Kidney (tissue), 22 donors: ENCODE measurements at places on chromosomes 1 and 21. TPM values are rescaled to one million over a fixed set of nuclear protein-coding genes. Genes with fewer than 3 reads are reported as not detected.
A peak's percentile ranks its signal among the peaks of the same experiment; 100 is the strongest.

UBXN10 gene
- total RNA-seq: 12.6 TPM

DUSP23 gene
- 128 TPM for total RNA-seq

PDZK1IP1 gene
- total RNA-seq: 245 TPM

NUDT4B gene
- not detected for total RNA-seq

PHACTR4 gene
- total RNA-seq: 51.5 TPM

CAPZA1 gene
- total RNA-seq: 98.7 TPM

- H3K36me3 ChIP-seq: peaks cover 12% of the 10 kb centered on the region
- no peaks in the 10 kb centered on the region for H3K4me1 ChIP-seq
- no peaks in the 10 kb centered on the region for H3K27me3 ChIP-seq
- no peak overlapping the region for H3K4me3 ChIP-seq
- DNase-seq: no peak
These were observed 15.5 kb downstream of the LRIF1 start for GRCh38 chr1:110948038-110948810.

DNA sequence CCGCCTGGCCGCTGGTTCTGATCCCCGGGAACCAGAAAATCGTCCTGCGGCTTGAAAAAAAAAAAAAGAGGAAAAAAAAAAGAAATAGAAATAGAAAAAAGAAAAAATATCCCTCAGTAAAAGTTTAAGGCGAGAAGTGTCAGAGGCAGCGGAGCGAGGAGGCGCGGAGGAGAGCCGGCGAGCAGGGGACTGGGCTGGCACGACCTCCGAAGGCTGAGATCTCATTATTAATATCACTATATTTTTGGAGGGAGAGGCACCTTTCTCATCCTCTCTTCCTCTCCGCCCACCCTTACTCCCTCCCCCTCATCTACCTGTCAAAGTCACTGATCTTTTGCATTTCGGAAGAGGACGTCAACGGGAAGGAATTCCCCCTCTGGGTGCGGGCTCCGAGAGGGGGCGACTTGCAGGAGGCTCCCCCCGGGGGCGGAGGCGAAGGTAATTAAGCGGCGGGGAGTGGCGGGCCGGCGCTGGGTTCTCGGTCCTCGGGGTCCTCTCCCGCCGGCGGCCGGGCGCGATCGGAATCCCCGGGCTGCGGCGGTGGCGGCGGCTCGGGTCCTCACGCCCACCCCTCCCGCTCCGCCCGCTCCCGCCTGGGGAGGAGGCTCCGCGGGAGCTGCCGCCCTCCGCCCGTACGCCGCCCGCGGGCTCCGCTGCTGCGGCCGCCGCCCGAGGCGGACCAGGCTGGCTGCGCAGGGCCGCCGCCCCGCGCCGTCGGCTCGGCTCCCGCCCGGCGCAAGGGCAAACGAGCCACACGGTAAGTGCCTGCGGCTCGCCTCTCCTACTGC is at the start of gene NTNG1:
NTNG1 (plus strand) TSS at position 337 of the 788 bp plus-strand sequence.
- no peaks in the 10 kb centered on the region for H3K4me1 ChIP-seq
- peak; percentile 26 for DNase-seq
- no peak within 1 kb of the TSS for H3K27ac ChIP-seq
- no peaks in the 10 kb centered on the region for H3K27me3 ChIP-seq
- H3K36me3 ChIP-seq: no peaks in the 10 kb centered on the region

DNA sequence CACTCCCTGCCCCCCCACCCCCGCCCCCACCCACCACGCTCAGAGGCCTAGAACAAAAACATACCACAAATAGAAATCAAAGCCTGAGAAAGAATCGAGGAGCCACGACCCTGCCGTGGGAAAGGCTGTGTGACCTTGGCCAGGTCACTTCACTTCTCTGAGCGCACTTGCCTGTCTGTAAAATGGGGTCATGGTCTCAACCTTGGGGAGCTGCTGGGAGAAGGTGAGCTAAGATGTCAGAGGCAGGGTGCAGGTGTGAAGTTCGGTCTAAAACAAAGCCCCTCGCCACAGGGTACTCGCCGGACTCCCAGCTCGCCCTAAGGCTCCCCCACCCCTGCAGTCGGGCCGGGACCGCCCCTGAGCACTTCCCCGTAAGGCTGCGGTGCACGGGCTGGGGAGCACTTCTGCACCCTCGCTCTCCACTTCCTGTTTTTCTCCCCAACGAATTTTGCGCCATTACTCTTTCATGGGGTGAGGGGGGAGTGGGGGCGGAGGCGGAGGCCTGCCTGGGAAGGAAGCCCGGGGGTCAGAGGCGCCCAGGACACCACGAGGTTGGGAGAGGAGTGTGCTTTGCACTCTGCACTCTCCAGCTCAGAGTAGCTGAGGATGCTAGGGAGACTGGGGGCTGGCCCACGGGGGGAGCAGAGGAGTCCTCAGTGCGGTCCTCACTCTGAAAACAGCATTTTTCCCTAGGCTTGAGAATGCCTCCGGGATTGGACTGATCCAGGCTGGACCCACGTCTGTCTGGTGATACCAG is 21.9 kb upstream of the PIK3CD start:
- peaks cover 3% of the 10 kb centered on the region for H3K4me1 ChIP-seq
- no peak for DNase-seq
- no peaks in the 10 kb centered on the region for H3K36me3 ChIP-seq

DNA sequence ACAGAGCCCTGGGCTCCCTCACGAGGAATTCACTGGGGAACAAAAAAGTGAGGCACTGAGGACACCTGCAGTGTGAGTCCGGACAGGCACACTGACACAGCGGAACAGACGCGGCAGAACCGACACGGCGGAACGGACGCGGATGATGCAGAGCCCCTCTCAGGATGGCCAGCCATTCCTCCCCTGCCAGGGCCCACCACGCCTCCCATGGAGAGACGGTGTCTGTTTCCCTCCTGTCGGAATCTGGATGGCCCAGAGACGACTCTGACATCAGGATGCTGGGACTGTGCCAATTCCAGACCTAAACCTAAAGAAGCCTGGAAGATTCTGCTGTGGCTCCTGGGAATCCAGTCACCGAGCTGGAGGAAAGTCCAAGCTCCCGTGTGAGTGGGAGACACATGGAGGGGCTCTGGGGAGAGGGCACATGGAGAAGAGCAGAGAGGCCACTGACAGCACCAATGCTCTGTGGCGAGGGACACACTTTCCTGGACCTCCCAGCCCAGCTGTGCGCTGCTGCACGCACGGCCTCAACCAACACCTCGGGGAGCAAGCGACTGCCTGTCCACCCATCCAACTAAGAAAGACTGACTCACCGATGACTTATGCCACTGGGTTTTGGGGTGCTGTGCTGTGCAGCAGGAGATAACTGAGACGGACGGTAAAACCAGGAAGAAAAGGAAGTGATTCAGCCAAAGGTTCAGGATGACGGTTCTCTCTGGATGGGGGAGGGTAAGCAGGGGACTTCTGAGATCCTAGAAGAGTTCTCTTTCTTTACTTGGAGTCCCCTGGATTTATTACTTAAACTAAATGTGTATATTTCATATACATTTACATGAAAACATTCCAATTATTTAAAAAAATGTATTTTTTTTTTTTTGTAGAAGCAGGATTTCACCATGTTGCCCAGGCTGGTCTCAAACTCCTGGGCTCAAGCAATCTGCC is 23.3 kb downstream of the ZBTB17 start:
- H3K4me1 ChIP-seq: peaks cover 46% of the 10 kb centered on the region
- H3K27me3 ChIP-seq: no peaks in the 10 kb centered on the region
- no peak overlapping the region for H3K4me3 ChIP-seq

DNA sequence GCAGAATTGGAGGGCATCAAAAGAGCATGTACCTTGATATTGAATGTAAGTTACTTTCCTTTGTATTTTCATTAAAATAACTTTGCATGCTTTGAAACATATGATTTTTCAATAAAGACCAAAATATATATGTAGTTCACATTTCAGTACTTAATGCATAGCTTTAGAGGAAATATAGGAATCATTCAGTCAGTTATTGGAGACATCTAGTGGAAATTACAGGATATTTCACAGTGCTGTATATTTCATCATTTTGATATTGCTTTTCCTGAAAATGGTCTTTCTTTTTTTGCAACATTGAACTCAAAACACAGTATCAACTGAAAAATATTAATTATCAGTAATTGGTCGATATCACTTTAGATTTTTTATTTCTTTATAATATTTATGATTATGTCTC is 375.8 kb downstream of the NCAM2 start:
- H3K27ac ChIP-seq: no peak overlapping the region
- peak; percentile 2 for DNase-seq
- no peaks in the 10 kb centered on the region for H3K27me3 ChIP-seq
- no peaks in the 10 kb centered on the region for H3K4me1 ChIP-seq

DNA sequence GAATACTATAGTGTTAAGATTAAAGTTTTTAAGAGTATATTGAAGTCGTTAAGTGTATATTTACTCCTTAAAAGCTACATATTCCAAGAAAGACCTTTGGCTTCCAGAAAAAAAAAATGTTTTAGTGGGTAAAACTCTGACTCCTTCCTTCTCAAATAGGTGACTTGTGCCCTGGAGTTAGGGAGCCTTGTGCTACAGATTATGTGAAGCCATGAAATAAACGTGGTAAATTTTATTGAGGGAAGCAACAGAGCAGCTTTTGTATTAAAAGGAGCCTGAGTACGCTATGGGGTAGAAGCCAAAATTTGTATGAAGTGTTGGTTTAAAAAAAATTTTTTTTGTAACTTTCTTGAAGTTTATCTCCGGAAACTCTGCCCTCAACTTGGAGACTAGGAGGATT is 994 bp downstream of the RO60 start:
- H3K27me3 ChIP-seq: no peaks in the 10 kb centered on the region
- peaks cover 11% of the 10 kb centered on the region for H3K4me1 ChIP-seq
- no peaks in the 10 kb centered on the region for H3K36me3 ChIP-seq
- H3K27ac ChIP-seq: peak overlapping the region; percentile 12
- DNase-seq: no peak

- peak; percentile 89 for DNase-seq
- H3K4me3 ChIP-seq: no peak overlapping the region
- no peaks in the 10 kb centered on the region for H3K4me1 ChIP-seq
- H3K27me3 ChIP-seq: no peaks in the 10 kb centered on the region
- no peaks in the 10 kb centered on the region for H3K36me3 ChIP-seq
These were observed 17.7 kb downstream of the TNR start for GRCh38 chr1:175725684-175726083.

- no peak for DNase-seq
- no peak overlapping the region for H3K4me3 ChIP-seq
- no peaks in the 10 kb centered on the region for H3K27me3 ChIP-seq
- no peaks in the 10 kb centered on the region for H3K36me3 ChIP-seq
These were observed 46.6 kb upstream of the RAB4A start for GRCh38 chr1:229224308-229224707.

DNA sequence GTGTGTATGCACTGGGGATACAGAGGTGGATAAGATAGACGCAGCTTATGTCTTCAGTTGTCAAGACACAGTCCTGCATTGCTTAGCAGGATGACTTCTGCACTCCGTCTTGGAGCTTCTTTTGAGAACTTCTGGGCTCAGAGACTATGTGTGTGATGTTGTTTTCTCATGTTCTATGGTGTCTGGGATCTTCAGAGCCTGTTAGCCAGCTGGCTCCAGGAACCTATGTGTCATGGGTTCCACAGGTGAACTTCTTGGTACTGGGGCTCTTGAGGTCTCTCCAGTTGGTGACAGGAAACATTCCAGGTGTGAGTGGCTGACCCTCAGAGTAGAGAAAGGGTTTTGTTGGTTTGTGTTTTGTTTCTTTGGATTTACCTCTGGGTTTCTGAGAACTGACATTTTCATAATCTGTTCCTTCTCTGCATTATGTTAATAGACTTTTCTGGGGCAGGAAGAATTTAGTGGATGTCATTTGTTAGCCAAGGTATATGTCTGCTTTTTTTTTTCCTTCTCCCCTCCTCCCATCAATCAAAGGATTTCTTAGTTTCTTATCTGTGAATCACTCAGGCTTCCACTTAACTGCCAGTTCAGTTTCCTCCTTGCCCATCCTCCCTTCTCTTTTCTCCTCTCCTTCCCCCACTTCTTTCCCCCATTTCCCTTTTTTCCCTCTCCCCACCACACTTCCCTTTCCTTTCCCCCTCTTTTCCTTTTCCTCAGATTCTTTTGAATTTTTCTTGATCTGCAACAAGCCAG is 18.1 kb downstream of the FGGY start:
- H3K27me3 ChIP-seq: no peaks in the 10 kb centered on the region
- no peaks in the 10 kb centered on the region for H3K36me3 ChIP-seq
- peaks cover 4% of the 10 kb centered on the region for H3K4me1 ChIP-seq
- peak overlapping the region; percentile 4 for H3K4me3 ChIP-seq

- DNase-seq: peak; percentile 44
- no peak overlapping the region for H3K4me3 ChIP-seq
- no peaks in the 10 kb centered on the region for H3K27me3 ChIP-seq
- no peaks in the 10 kb centered on the region for H3K4me1 ChIP-seq
- peak overlapping the region; percentile 51 for H3K27ac ChIP-seq
These were observed 58.9 kb downstream of the VPS26C start for GRCh38 chr21:37208056-37208721.

DNA sequence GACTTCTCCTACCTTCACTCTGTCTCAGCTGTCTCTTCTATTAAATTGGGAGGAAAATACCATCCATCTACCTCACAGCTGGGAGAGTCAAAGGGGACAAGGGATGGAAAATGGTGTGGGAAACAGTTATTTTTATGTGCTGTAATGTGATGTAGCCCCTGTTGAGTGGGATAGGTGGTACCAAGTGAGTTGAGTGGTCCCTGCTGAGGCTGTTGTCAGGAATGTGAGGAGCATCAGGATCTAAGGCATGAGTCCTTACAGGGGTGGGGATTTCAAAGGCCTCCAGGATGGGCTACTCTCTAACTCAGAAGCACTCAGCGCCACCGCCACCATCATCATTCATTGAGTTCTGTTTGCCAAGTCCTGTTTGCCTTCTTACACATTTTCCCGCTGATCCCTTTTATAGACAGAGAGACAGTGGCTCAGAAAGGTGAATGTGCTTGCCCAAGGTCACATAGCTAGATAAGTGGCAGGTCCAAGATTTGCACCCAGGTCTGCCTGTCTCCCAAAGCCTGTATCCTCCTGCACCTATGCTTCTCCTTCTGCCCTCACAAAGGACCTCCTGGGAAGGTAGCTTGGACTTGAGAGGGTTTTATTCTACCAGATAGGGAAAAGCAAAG is 4.6 kb upstream of the ID3 start:
- H3K27me3 ChIP-seq: no peaks in the 10 kb centered on the region
- H3K36me3 ChIP-seq: no peaks in the 10 kb centered on the region
- no peak for DNase-seq
- H3K4me1 ChIP-seq: peaks cover 4% of the 10 kb centered on the region
- H3K4me3 ChIP-seq: no peak overlapping the region

- H3K27ac ChIP-seq: no peak overlapping the region
- H3K4me1 ChIP-seq: no peaks in the 10 kb centered on the region
- no peaks in the 10 kb centered on the region for H3K27me3 ChIP-seq
- H3K36me3 ChIP-seq: no peaks in the 10 kb centered on the region
- no peak overlapping the region for H3K4me3 ChIP-seq
These were observed 23.7 kb downstream of the SNX27 start for GRCh38 chr1:151635479-151636072.
